Stimulated activated CD4-positive, alpha-beta T cell treated with anti-CD3 and anti-CD28 coated beads, Interleukin-12 subunit alpha, Interleukin-12 subunit beta, amount 100 ng/mL, for 48 hours (primary cell): ENCODE measurements at places on chromosomes 12 and 14.

- no peak for DNase-seq
Measured at GRCh38 chr12:82996168-82996812, 309.6 kb downstream of the TMTC2 start.

DNA sequence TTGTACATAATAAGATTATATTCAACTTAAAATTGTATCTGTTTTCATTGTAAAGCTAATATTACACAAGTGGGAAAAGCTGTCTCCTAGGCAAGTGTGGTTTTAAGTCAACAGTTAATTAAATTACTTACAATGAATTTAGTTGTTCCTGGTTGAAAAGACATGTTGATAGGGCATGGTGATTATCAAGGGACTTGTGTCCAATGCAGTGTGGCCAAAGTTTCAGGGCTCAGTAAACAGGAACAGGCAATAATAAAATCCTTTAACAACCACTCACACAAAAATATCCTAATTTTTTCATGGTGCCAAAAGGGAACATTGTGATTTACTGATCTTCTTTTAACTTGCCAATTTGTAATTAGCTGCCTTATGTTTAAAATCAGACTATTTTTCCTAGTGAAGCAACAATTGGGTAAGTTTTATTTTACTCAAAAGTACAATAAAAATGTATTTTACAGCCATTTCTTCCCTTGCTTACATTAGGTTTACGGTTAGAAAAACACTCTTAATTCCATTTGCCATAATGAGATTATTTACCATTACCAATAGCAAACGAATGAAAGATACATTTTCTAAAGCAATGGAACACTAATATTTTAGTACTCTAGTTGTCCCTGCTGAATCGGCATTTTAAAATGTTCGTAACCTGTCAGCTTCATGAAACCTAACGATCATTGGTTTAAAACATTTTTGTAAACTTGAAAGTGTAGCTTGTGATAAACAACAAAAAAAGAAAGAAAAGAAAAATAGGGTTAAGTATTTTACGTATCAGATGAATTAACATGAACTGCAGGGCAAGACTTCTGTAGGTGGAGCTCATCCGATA, 1.8 kb upstream of the WNK1 start:
- no peak for DNase-seq

- no peak for DNase-seq
Measured at GRCh38 chr14:75976826-75977581, 4.8 kb downstream of the TGFB3 start.

- DNase-seq: no peak
Measured at GRCh38 chr12:90042920-90043641, 334.4 kb upstream of the ATP2B1 start.

- no peak for DNase-seq
Measured at GRCh38 chr14:46734286-46734685, 82.7 kb upstream of the RPL10L start.

- no peak for DNase-seq
Measured at GRCh38 chr14:25308244-25308643, 258.3 kb upstream of the STXBP6 start.

- no peak for DNase-seq
Measured at GRCh38 chr12:107126796-107127481, 33.6 kb upstream of the CRY1 start.

DNA sequence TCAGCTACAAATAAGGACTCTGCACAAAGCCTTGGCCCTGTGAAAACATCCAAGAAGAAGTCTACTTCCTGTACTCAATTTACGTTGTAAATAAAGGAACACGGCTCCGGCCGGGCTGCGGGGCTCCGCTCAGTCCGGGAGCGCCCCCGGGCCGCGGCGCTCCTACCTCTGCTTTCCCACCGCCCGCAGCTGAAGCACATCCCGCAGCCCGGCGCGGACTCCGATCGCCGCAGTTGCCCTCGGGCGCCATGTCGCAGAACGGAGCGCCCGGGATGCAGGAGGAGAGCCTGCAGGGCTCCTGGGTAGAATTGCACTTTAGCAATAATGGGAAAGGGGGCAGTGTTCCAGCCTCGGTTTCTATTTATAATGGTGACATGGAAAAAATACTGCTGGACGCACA, 502.3 kb upstream of the FOXG1 start:
- DNase-seq: no peak

DNA sequence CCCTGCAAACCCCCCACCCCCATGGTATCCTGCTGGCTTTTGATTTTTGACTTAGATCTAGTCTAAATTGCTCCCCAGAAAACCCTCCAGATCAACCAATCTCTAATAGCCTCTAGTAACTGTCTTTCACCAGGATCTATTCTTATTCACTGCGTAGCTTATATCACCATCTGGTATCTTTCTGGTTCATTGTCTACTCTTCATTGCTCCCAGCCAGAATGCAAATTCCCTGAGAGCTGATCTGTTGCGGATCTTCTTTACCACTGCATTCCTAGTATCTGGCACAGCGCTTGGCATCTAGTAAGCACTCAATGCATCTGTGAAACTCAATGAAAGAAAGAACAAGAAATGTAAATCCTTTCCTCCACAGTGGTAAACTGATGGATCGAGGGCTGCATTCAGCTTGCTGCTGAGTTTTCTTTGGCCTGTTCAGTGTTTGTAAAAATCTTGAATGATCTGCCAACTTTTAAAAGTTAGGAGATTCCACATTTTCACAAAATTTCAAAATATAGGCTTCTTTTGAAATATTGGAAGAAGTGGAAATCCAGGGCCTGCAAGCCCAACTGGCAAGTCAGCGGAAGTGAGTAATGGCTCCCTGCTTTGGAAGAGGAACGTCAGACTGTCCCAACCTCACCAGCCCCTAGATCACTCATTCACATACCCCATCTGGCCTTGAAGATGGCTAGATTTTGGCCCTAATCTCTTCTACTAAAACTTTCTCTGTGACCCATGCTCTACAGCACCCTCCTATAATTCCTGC, 274.2 kb downstream of the SSPN start:
- no peak for DNase-seq

DNA sequence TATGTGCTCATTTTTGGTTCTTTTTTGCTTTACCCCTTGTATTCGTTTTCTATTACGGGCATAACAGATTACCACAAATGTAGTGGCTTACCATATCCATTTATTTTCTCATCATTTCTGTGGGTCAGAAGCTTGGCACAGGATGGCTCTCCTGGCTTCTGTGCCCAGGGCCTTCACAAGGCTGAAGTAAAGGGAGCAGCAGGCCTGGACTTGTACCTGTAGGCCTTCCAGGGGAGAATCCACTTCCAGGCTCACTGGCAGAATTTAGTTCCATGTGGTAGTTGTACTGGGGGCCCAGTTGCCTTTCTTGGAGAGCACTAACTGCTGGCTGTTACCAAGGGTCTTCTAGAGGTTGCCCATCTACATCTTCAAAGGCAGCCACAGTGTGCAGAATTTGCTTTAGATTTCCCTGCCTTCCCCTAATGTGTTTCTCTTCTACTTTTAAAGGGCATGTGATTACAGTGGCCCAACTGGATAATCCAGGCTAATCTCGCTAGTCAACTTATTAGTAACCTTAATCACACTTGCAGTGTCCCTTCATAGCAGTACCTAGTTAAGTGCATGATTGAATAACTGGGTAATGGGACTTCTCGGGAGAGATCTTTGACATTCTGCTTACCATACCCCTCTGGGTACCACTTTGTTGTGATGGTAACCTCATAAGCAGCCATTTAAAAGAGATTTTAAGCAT, 67.0 kb downstream of the CRADD start:
- DNase-seq: no peak

DNA sequence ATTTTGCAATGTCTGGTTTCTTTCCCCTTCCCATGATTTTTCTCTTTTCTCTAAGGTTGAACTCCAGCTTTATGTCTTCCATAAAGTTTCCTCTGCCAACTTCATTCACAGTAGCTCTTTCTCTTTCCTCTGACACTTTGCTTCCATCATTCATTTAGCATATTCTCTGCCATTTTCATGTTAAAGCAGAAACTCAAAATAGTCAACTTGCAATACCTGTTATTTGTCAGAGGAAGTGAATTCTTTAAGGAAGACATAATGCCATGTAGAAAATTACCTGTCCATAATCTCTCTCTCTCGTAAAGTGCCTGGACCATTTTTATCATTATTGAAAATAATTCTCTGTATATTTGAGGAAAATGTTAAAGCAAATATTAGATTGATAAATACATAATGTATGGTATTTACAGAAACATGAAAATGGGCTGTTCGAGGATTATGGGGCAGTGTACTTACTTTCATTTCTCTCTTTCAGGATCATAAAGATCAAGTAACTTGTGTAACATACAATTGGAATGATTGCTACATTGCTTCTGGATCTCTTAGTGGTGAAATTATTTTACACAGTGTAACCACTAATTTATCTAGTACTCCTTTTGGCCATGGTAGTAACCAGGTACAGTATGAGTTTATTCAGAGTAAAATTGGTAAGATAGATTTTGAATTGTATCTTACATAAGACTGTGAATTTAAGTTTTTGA, 12.6 kb downstream of the NEDD1 start:
- DNase-seq: no peak

- DNase-seq: no peak
Measured at GRCh38 chr12:42364692-42365091, 38.7 kb downstream of the PPHLN1 start.

- DNase-seq: no peak
Measured at GRCh38 chr12:112828541-112828940, 37.0 kb downstream of the RPH3A start.

GRCh38 chr12:128267131-128267622, at the start of gene TMEM132C:
TSS of gene TMEM132C (plus strand) at chr12:128267170. CDS start at chr12:128267403, 233 bp downstream.
- no peak for DNase-seq

GRCh38 chr12:123905319-123905925, 67.2 kb downstream of the CCDC92 start:
- DNase-seq: peak; percentile 42

DNA sequence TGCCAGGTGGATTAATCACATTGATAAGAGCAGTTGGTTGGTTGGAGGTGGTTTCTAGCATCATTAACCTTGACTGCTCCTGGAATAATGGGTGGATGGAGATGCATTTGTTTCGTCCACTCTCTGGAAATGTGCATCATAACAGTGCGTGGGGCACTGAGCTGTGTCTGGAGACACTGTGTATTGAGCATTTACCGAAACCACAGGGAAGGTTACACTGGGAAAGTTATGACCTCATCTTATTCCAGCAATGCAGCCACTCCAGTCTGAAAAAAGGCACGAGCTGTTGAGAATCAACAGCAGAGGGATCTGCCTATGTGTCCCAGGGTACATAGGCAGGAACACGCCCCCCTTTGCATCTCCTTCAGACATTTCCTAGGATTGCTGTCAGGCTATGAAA, 27.2 kb downstream of the RNFT2 start:
- no peak for DNase-seq

GRCh38 chr12:14315501-14315900, 50.0 kb upstream of the ATF7IP start:
- DNase-seq: no peak

- no peak for DNase-seq
Measured at GRCh38 chr12:103833095-103833775, 7.8 kb downstream of the NT5DC3 start.

GRCh38 chr14:68672609-68673285, 120.1 kb downstream of the ZFP36L1 start:
- DNase-seq: no peak

GRCh38 chr12:25840678-25841465, 117.6 kb upstream of the RASSF8 start:
- no peak for DNase-seq

DNA sequence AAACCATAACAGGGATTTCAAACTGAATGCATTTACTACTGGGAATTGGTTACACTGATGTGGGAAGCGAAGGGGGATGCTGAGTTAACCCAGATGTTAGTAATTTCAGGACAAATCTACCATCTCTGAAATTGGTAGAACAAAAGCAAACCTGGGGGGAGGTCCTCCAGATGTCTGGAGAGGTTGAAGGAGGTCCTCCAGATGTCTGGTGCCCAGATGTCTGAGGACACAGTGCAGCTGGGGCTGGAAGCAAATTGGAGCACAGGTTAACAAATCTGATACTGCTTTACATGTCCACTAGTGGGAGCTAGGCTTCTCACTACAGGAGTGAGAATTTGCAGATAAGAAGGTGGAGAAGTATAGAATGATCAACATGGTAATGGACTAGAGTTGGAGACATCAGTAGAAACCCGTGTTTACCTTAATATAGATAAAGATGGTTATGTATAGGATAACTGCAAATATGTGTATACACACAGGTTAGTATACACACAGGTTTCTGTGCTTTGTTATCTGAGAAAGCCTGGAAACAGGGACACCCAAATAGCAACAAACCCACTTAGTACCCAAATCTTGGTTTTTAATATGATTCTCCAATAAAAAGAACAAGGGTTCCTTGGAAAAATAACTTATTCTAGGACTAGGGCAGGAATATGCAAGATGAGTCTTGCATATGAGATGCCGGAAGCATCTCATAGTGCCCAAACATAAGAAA, 162.5 kb downstream of the C12orf50 start:
- no peak for DNase-seq

GRCh38 chr12:132132609-132133430, 11.3 kb downstream of the DDX51 start:
- no peak for DNase-seq

DNA sequence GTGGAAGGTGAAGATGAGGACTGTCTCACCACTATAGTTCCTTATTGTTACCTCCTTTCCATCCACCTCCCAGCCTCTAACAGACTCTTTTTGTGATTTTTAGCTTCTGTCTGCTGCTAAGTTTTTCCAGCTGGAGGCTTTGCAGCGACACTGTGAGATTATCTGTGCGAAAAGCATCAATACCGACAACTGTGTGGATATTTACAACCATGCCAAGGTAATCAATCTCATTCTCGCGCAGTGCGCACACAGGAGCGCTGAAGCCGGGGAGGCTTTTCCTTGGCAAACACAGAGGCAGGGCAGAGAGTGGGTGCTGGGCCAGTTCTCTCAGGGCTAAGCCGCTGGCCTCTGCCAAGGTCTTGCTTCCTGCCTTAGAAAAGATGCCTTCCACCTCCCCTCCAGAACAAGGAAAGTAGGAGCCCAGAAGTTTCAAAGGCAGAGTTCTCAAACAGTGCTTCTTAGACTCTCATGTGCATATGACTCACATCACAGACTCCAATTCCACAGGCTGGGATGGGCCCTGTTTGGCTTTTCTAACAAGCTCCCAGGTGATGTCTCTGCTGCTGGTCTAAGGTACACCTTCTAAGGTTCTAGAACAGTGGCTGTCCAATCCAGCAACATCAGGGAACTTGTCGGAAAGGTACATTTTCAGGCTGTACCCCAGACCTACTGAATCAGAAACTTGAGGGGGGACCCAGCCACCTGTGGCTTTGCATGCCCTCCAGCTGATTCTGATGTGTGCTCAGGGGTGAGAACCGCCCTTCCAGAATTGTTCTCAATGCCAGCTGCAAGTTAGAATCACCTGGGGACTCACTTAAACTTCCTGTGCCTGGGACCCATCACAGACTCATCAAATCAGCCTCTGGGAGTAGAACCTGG, 33.8 kb upstream of the PWP1 start:
- DNase-seq: no peak
